ENCODE measurements at places on chromosomes 12 and 14.

- no peak for DNase-seq
Observed at GRCh38 chr12:5665615-5666014, 233.7 kb downstream of the NTF3 start.

DNA sequence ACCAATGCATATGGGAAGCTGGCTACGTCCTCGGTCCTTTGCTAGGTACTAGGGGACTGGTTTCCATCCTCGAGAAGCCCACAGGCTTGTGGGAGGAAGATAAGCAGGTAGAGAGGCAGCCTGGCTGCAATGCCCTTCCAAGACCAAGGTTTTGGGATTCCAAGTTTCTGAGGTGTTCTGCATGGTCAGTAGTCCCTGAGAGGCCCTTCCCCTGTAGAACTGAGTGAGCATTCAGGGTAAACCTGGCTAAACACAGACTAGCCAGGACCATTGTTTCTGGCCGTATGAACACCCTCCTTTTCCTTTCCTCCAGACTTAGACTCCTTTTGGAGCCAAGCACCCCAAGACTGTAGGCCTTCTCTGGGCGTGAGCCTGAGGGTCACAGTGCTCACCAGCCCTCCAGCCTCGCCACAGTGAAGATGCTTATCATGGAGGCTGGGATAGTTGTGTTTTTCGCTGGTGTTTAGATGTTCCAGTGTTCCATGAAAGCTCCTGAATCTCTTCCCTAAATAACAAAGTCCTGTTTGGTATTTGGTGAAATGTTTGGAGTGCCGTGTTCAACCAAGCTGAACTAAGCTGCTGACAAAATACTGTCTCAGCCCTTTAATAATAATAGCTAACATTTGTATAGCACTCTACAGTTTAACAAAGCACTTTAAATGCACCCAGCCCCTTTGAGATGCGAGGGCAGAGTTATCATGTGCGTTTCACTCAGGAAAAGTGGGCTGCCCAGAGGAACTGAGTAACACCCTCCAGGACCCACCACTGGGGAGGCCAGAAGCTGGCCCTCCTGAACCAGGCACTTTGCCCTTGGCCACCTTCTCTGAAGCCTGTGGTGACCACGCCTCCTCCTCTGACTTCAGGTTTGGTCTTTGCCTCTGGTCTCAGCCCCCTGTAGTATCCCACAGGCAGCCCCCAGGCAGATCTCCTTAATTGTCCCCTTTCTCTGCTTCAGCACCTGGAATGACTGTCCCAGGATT is 284.5 kb downstream of the CACNA1C start:
- no peak for DNase-seq

GRCh38 chr12:25459541-25459951 is 93.5 kb downstream of the LMNTD1 start:
- DNase-seq, result no peak

DNA sequence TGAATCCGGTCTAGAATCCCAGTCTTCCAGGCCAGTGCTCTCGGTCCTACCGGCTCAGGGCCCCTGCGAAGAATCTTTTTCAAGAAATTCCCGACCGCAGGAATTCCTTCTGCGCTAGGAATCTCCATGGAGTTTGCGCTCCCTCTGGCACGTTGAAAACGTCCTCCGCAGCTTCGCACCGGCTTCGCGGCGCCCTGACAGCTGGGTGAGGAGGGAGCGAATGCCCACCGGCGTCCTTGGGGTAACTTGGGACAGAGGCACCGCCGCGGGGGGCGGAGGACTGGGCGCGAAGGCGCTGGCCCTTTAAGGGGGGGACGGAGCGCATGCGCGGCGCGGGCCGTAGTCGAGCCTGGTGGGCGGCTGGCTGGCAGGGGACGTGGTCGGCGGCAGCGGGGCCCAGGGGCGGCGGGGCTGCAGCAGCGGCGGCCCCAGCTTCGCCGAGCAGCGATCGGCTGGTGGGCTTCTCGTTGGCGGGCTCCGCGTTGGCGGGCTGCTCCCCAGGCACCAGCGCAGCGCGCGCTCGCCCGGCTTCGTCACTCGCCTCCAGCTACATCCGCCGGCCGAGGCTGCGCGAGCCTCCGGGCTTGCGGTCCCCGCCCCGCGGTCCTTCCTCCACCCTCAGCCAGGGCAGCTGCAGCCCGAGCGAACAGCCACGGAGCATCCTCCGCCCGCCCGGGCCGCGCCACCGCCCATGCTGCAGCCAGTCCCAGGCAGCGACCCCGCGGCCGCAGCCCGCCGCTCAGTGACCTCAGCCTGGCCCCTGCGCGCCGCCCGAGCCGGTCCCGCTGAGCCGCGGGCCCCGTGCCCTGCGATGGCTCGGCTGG is at the start of gene VASH1:
Gene VASH1, plus strand, starts transcription at position 333 of the 824 bp plus-strand sequence. CDS start 1,354 bp downstream, outside the sequence.
- DNase-seq, result peak; percentile 69

DNA sequence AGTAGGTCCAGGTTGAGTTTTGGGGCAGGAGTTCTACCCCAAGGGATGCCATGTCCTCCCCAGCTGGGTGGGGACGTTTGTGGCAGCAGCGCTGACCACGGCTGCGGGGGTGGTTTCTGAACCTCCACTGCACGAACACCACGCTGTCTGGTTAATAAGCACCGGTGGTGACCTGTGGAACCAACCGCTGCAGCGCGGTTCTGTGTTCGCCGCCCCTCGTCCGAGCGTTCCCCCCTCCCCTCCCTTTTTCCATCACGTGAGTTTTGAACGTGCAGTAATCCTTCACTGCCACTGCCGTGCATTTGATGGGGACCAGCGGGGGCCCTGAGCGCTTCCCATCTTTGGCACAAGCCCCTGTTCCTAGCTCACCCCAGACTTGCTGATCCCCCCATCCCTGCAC is 6.4 kb upstream of the ADSS1 start:
- DNase-seq, result no peak

DNA sequence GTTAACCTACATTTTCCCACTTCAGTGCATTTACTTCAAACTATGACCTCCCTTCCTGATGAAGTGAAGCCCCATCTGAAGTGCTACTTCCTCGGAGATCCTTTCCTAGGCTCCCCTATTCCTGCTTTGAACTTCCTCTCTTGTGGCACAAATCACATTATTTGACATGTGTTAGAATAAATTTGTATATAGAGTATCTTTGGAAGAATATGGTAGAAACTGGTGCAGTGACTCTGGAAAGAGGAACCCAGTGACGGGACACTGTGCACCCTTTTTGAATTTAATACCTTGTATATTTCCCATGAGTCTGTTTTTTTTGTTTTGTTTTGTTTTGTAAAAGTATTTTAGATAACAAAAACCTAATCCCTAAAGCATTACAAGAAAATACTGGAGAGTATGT is 66.4 kb upstream of the SRSF5 start:
- no peak for DNase-seq

DNA sequence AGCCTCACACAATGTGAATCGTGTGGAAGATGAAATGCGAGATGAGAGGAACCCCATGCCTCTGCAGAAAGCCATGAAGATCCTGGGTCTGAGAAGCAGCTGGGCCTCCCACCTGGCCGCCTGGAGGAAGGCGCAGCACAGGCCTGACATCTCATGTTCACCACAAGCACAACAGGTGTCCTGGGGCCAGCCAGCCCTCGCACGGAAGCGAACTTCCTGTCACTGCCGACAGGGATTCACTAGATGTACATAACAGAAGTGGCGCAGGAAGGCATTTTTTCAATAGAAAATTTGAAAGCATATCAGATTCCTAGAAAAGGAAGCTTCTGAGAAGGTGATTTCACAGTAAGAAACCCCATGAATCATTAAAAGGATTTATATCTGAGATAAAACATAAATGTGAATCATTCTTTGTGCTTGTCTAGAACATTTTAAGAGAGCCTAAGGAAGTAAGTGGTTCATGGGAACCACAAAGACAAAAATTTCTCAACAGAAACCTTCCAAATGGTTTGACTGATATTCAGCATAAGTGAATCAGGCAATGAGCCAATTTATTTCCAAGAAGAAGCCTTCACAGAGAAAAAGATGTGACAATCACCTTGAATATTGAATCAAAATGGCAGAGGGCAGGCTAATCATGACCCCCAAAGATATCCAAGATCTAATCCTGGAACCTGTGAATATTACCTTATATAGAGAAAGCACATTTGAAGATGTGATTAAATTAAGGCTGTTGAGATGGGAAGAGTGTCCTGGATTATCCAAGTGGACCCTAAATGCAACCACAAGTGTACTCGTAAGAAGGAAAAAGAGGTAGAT is 311.9 kb downstream of the DUSP6 start:
- DNase-seq, result no peak

DNA sequence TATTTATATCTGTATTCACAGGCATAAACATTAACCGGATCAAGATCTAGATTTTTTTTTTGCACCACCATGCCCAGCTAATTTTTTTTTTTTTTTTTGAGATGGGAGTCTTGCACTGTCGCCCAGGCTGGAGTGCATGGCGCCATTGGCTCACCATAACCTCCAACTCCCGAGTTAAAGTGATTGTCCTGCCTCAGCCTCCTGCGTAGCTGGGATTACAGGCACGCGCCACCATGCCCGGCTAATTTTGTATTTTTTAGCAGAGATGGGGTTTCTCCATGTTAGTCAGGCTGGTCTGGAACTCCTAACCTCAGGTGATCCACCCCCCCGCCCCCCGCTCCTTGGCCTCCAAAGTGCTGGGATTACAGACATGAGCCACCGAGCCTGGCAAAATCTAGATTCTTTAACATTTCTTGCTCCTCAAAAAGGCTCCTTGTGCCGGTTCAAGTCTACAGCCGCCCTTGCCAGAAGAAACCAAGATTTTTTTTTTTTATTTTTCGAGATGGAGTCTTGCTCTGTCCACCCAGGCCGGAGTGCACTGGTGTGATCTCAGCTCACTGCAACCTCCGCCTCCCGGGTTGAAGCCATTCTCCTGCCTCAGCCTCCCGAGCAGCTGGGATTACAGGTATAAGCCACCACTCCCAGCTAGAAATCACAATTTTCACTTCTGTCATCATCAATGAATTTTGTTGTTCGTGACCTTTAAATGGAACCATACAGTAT is 36.9 kb upstream of the SLC2A3 start:
- no peak for DNase-seq

DNA sequence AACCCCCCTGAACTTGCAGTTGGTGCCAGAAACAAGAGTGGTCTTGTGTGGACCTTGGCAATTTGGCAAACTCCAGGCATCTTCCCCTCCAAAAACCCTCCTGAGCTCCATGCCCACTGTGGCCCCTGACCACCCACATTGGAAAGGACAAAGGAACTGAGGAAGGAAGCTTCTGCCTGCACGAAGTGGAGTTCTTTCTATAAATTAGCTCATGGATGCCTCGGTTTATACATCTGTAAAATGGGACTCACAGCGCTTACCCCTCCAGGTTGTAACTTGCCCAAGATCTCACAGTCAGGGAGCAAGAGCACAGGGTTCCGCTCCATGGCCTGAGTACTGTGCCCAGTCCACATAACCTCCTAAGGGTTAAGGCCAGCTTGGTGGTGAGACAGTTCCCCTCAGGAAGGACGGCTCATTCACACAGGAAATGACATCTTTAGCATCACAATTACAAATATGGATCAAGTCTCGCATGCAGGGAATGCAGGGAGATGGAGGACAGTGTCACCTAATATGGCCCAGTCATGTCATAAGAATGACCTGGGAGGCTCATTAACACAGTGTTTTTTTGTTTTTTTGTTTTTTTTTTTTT is 66.6 kb downstream of the CLMN start:
- no peak for DNase-seq

DNA sequence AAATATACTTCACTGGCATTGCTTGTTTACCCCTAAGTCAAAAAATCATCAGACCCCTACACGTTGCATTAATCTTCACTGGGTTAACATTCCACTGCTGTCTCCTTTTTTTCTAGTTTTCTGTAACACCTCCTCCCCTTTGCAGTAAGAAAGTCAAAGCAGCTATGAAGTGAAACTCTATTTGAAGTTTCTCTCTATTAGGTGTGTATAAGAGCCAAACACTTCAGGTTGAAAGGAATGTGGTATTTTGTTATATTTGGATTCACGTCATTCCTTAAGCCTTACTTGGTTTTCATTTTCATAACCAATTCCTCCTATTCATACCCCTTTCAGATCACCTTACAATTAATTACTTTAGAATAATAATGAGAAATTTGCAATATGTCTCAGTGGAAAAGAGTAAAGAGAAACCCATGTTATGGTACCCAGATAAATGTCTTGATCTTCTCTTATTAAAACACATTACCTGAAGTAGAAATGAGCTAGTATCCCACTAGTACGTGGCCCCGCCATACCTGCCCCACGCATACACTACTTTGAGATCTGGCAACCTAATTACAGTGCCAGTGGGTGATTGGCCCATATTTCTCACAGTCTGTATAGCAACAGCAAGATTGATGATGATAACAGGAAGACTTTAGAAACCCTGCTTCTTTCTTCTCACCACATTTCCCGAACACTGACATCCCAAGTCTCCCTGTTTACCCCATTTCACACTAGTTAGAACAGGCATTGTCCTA is 236.4 kb upstream of the RGS6 start:
- DNase-seq, result peak; percentile 49

DNA sequence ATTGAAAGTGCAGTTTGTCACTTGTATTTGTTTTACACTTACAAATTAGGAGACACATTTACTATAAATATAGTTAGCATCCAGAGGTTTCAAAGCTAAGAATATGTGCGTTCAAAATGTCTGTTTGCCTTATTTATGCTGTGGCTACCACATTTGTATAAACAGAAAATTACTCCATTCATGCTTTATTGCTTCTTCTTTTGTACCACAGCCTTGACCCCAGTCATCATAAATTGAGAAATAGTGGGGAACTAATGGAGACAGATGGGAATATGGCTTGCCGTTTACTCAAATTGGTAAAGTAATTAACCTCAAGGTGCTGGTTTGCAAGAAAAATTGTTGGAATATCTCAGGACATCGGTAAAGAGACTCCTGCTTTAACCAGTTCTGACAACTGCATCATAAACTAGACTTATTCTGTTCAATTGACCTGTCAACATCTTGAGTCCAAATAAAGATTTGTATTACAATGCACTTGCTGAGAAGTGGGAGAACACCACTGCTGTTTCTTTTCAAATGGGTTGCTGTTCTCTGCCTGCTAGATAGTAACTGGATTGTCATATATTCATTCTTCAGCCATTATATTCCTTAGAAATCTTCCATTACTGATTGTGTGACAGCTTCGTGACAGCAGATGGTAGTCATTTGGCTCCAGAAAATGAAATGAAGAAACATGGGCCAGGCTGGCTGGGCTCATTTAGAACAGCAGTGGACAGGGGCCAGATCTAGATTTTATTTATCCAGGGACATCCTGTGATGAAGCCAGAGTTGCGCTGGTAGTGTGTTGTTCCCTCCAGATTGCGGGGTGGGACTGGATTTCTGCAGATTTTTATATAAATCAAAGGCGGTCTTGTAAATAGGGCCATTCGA is 354.4 kb downstream of the EGLN3 start:
- DNase-seq, result no peak

DNA sequence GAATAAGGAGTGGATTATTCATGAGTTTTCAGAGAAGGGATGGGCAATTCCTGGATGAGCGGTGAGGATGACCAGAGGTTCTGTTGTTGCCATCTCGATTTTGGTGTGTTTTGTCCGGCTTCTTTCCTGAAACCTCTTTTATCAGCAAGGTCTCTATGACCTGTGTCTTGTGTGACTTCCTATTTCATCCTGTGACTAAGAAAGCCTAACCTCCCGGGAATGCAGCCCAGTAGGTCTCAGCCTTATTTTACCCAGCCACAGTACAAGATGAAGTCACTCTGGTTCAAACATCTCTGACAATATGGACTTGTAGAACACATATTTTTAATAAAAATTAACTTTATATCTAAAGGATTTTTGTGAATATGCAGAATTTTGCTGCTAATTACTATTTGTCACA is 716.4 kb downstream of the FSCB start:
- no peak for DNase-seq
